CD4-positive, alpha-beta T cell (primary cell): ENCODE measurements at places on chromosomes 16 and 17.

GRCh38 chr16:83588070-83588469, 219.7 kb upstream of the HSBP1 start:
- no peak for DNase-seq

GRCh38 chr16:14193316-14193871, 122.3 kb downstream of the MRTFB start:
- DNase-seq: peak; percentile 13

DNA sequence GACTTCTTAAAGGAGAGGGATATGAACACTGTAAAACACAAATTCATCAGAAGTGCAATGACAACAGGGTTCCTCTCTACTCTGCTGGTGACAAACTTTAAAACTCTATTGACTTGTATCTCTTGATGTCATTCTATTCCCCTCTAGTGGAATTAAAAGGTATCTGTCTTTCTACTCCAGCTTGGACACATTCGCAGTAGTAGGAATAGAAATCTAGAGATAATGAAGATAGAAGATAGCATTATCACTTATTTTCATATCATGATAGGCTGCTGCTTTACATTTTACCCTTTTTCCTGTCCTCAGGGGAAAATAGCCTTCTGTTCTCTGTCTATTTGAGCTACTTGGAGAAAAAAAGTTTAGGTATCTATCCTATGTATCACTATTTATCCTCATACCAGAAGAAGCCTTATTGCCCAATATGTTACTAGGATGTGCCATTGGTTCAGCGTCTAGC, 209.6 kb upstream of the CACNG5 start:
- DNase-seq: no peak

GRCh38 chr17:18261146-18261515, 669 bp downstream of the MIEF2 start:
- no peak for DNase-seq

GRCh38 chr16:88284626-88285513, 97.9 kb upstream of the ZNF469 start:
- DNase-seq: no peak

DNA sequence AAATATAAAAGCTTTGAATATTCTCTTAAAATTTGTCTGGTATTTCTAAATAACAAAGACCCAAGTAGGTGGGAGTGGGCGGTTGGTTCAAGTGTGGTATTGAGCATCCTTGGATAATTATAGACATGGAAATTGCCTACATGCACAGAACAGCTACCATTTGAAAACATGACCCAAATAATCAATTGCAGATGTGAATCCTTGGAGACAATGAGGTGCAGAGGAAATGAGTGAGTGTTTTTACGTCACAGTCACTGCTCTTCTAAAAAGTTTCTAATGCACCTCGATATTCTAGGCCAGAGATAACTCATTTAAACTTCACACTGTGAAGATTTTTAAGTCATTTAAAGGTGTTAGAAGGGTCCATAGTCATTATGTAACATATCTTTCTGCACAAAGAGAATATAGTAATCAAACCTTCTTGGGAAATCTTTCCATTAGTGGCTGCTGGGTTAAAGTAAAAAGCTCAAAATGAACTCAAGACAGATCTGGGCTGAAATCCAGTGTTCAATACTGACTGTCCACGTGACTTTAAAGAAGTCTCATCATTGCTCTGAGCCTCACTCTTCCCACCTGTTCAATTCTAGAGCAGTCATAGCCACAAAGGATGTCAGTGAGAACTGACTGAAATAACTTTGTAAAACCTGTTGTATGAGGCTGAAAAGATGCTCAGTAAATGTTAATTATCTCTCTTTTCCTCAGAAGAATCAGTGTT, 144.5 kb downstream of the CDH11 start:
- DNase-seq: no peak

GRCh38 chr16:3694051-3694450, 23.3 kb downstream of the TRAP1 start:
- no peak for DNase-seq

- no peak for DNase-seq
Measured at GRCh38 chr17:60602385-60602742, 2.4 kb downstream of the PPM1D start.

DNA sequence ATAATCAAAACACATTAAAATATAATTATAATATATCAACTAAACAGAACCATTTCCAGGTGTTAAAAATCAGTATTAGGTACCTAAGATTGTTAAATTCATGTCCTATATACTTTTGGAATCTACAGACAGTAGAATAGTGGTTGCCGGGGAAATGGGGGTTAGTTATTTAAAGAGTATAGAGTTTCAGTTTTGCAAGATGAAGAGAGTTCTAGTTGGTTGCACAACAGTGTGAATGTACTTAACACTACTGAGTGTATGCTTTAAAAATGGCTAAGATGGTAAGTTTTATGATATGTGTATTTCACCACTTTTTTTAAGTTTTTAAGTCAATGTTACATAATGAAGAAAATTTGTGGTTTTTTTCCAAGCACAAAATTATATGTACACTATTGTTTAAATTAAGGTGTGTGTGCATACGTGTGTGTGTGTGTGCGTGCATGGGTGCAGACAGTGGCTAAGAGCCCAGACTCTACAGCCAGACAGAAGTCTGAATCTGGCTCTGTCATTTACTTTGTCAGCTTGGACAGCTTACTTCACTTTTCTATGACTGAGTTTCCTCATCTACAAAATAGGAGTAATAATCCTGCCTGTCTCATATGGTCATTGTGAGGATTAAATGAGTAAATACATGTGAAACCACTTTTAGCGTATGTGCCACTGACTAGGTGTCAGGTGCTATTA, 25.3 kb upstream of the PHAF1 start:
- no peak for DNase-seq

- no peak for DNase-seq
Measured at GRCh38 chr16:1642753-1643152, 30.6 kb downstream of the CRAMP1 start.

DNA sequence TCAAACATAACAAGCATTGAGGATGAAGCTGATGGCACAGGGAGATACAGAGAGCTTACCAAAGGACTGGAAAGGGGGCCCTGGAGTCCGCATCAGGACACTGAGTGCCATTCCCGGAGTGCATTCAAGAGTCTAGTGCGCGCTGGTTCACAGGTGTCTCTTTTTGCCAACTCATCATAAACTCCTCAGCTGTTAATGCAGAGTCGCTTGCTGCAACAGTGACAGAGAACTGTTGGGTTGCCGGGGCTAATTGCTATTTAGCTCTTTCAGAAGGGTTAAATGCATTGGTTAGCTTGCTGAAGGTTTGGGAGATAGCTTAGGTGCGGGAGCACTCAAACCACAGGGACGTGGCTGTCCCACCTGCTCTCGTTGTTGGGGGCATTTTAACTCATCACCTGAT, 1091.6 kb upstream of the EEF2KMT start:
- DNase-seq: no peak
